ENCODE measurements at places on chromosomes 2 and 18.

DNA sequence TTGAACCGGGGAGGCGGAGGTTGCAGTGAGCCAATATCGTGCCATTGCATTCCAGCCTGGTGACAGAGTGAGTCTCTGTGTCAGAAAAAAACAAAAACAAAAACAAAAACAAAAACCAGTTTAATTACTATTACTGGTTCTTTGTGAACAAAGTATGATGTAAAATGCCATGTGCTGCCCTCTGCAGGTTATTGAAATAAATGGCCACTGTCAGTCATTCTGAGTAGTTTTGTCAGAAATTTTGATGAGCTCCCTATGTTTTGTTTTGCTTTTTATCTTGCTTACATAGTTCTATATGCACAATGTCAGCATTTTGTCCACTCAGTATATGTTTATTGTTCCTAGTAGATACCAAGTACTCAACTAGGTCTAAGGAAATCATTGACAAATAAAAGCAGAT is 423.6 kb upstream of the CHST9 start:
- DNase-seq, result no peak

GRCh38 chr2:88832311-88832991 is 141.0 kb downstream of the RPIA start:
- DNase-seq, result no peak

DNA sequence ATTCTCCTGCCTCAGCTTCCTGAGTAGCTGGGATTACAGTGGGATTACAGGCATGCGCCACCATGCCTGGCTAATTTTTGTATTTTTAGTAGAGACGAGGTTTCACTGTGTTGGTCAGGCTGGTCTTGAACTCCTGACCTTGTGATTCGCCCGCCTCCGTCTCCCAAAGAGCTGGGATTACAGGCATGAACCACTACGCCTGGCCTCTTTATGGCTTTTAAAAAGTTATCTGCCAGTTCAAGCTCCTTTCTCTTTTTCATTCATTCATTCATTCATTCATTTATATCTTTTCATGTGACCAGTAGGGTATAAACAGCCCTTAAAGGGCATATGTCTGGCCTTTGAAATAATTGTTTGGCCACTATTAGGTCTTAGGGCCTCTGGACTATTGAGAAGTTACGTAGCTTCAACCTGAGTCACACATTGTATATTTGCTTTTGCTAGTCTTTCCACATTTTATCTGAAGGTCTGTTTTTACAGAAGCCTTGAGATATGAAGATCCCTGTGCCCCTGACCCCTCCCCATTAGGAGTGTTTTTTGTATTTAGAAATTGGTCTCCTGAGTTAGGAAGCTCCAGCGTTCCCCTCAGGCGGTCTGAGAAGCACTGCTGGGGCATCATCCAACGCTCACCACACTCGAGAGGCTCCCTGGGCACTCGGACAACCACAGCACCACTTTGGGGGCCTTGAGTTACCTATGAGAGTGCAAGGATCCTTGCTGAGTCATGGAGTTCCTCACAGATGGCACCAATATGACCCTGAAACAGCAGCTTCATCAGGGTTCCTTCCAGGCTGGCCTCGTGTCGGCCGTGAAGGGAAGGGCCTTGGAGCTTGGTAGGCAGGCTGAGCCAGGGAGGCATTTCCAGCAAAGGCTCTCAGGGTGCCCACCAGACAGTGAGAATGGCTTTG is 21.8 kb downstream of the FZD5 start:
- DNase-seq, result no peak

DNA sequence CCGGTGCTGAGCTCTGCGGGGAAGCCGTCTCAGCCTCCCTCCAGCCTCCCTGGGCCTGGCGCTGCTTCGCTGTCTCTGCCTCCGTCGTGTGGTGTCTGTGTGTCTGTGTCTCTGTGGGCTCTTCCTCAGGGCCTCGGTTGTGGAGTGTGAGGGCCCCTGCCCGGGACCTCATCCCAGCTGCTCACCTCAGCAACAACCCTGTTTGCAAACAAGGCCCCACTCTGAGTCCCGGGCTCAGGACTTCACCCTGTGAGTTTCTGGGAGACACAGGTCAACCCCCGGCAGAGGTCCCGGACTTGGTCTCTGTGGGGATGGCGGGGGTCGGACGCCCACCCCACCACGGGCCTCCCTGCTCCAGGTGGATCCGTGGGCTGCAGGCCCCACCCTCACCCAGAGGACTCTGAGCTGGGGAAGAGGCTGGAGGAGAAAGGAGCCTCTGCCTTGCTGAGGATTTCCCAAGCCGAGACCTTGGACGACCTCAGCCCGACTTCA is 127.4 kb upstream of the CTDP1 start:
- DNase-seq, result no peak

DNA sequence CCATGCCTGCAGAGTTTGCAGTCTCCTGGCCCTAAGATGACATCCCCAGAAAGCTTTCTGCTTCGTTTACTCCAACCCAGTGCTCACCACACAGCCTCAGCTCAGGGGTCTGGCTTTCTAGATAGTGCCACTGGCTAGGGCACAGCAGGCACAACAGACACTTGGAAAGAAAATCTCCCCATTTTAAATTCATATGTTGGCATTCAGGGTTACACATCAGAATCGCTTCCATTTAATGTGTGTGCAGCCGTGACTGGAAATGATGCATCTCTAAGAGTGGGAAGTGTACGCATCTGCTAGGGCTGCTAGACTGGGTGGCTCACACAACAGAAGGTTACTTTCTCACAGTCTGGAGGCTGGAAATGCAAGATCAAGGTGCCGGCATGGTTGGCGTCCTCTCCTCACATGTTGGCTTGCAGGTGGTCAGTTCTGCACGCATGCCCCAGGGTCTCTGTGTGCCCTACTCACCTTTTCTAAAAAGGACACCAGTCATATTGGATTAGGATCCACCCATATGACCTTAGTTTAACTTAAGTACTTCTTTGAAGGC is 329.4 kb upstream of the RAB12 start:
- no peak for DNase-seq

Data from stimulated activated CD4-positive, alpha-beta T cell treated with anti-CD3 and anti-CD28 coated beads, Interleukin-1b, Interleukin-23, amount 100 ng/mL, for 1 hour (primary cell).